ENCODE measurements at places on chromosomes 1 and 21. TPM values are rescaled to one million over a fixed set of nuclear protein-coding genes. Genes with fewer than 3 reads are reported as not detected.

The GBP1 gene
- 29.5 TPM for total RNA-seq

The RPE65 gene
- total RNA-seq = not detected

The C1orf141 gene
- not detected for total RNA-seq

The ABCG1 gene
- total RNA-seq = 4.1 TPM

The COL24A1 gene
- 0.25 TPM for total RNA-seq

GRCh38 chr1:93014168-93014567 is 52.9 kb upstream of the DIPK1A start:
- no peak for DNase-seq

GRCh38 chr1:25645637-25646400 is 29.2 kb downstream of the MAN1C1 start:
- no peak for DNase-seq

- no peak for DNase-seq
Measured at GRCh38 chr1:43708002-43708410, 670 bp downstream of the ST3GAL3 start.

DNA sequence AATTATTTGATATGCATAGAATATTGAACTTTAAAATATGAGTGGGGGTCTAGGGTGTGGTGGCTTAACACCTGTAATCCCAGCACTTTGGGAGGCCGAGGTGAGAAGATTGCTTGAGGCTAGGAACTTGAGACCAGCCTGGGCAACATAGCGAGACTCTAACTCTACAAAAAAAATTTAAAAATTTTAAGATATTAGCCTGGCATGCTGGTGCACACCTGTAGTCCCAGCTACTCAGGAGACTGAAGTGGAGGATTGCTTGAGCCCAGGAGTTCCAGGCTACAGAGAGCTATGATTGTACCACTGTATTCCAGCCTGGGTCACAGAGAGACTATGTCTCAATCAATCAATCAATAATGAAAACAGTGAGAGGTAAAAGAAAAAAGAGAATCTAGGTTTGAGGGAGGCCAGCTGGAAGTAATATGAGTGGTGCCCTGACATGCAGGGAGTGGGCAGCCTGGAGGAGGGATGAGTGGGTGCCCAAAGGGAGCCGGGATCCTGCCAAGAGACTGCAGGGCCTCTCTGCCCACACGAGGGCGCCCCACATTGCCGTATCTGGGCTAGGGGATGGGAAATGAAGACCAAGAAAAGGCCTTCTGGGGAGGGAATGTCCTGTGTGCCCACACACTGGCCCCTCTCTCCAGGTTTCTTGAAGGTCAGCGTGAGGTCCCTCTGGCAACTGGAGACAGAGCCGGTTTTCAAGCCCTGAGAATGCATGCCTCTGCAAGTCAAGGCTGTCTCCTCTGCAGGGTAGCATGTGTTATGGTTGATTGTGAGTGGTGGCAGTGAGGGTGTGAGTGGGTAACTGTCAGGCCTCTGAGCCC is 93.9 kb upstream of the PPM1J start:
- peak; percentile 28 for DNase-seq

DNA sequence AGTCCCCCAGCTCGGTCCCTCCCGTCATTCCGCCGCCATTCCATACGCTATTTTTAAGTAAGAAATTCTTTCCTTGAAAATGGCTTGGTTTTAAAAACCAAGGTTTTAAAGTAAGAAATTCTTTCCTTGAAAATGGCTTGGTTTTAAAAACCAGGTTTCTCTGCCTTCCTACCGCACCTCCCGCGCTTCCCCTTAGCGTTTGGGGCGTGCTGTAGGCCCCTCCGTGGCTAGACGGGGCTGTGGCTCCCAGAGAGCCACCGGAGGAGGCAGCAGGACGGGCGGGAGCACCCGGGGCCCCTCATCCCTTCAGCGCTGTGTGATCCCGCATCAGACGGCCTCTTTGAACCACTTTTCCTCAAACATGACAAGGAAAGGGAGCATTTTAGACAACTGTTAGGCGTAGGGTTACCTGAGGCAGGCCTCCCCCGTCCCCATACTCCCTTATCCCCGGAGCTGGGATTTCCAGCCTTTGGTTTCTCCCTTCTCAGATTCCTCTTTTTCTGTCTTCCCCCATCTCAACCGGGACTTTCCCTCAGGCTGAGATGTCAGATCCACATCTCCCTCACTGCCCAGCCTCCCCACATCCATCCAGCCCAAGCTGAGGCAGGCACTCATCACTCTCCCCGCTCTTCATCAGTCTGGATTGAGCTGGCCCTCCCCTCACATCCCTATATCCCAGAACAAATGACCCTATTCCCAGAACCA is 541 bp upstream of the CD58 start:
- DNase-seq = no peak

GRCh38 chr21:45021428-45022347 is 52.7 kb upstream of the ADARB1 start:
- DNase-seq = no peak

DNA sequence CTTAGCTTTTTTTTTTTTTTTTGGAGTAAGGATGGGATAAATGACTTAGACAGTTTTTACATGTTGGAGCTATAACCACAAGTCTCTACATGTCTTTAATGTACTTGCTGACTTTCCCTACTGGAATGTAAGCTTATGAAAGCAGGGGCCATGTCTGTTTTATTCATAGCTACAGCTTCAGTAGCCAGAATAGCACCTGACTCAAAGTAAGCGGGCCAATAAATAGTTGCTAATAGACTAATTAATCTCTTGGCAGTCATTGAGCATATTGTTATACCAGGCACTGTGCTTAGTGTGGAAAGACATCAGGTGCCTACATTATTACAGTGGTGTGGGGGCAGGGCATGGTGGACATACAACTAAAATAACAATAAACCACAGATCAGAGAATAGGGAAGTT is 84.4 kb upstream of the HOOK1 start:
- no peak for DNase-seq

DNA sequence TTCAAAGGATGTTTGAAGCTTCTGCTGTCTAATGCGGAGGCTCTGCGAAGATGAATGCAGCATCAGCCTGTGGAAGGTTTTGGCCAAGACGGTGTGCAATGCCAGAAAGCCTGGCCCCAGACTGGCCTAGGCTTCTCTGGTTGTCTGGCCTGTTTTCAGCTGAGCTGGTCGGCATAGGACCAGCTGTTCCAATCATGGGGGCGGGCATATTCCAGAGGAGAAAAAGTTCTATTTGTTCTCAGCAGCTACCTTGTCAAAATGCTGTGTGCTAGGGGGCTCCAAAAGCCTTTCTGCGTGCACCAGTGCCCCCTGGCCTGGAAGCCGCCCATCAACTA is 57.6 kb downstream of the TGFB2 start:
- DNase-seq = no peak

- no peak for DNase-seq
Measured at GRCh38 chr1:152179566-152179965, 20.5 kb upstream of the RPTN start.

DNA sequence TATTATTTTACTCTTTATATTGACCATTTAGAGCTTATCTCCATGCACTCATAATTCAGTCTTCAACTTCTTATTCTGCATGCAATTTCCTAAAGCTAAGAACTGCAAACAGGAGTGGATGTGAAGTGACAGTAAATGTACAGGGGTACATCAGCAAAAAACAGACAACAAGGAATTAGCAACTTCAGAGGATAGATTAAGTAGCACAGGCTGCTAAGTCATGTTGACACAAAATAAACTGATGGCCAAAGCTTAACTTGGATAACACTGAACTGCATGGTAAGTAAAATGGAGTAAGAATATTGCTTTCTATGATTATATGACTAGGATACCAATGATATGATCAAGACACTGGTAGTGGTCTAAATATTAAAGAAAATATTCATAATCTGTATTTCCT is 66.5 kb downstream of the USP24 start:
- no peak for DNase-seq

- no peak for DNase-seq
Measured at GRCh38 chr1:203454986-203455471, 20.6 kb upstream of the PRELP start.

GRCh38 chr1:225533238-225533637 is 105.4 kb upstream of the LBR start:
- DNase-seq = no peak

- DNase-seq = no peak
Measured at GRCh38 chr1:31837451-31838158, 21.8 kb upstream of the SPOCD1 start.

DNA sequence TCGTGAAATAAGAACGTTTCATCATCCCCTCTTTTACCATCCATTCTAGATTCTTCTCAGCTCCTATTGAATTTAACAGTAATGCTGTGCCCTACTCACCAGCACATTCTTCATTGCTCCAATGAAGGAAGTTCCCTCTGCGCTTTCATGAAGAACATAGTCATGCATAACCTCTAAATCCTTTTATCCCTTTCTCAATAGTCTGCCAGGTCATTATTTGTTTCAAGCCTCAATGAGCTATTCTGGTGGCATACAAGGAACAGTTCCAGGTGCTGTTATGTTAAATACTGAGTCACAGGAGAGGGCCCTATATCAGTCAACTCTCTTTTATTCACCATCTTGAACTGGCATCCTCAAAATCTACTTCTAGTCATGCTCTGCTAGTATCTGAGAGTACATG is 381.0 kb downstream of the GPATCH2 start:
- no peak for DNase-seq
